ENCODE measurements at places on chromosomes 5 and 9.

DNA sequence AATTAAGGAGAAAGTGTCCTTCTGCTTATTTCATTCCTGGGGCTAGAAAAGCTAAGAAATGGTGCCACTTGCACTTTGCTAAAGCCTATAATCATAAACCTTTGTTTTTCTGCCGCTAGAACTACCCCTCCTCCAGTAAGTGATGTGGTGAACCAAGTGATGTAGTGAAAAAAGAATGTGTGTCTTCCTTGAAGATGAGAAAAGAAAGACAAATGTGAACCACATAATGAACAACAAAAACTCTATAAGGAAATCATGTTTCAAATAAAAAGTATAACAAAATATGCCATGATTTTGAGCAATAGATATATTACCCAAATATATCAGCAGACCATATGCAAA is 179.0 kb upstream of the SGCD start:
- no peak for DNase-seq

GRCh38 chr5:91007251-91007650 is 375.9 kb downstream of the ARRDC3 start:
- DNase-seq = no peak

DNA sequence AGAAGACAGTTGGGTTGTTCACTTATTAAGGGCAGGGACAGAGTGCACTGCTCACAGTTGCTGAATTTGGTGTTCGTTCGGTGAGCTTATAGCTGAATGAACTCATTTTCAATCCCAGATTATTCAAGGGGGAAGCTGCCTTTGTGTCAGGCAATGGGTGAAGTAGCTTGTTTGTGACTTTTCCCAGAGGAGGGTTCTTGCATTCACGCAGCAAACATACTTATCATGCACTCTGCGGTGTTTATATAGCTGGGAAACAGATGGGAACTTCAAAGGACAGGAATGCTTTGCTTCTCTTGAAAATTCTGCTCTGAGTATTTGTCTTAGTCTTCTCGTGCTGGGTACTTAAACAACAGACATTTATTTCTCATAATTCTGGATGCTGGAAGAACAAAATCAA is 64.7 kb upstream of the ABCA1 start:
- no peak for DNase-seq

- no peak for DNase-seq
These were observed 39.8 kb upstream of the PITX1 start for GRCh38 chr5:135073761-135074345.

DNA sequence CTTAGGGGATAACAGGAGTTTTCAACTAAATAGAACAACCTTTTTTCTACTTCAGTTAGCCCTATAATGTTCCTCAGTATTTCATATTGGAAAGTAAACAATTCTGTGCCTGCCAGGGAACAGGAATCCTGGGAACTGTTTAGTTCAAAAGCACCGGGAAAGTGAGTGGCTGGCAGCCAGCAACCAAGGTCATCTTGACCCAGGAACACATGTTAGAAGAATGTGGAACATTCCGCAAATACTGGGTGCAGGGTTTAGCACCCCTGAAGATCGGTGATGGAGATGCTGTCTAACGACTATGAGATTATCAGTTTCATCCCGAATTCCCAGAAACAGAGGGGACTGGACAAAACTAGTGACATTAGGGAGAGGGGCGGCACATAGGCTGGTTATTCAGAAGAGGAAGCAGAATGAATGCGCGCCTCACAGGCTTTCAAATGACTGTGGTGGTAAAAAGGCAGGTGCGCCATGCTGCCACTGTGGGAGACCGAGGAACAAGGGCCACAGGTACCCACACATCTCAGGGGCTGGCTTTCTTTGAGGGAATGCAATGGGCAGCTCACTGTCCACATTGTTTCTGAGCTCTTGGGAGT is 51.2 kb downstream of the IPPK start:
- no peak for DNase-seq

DNA sequence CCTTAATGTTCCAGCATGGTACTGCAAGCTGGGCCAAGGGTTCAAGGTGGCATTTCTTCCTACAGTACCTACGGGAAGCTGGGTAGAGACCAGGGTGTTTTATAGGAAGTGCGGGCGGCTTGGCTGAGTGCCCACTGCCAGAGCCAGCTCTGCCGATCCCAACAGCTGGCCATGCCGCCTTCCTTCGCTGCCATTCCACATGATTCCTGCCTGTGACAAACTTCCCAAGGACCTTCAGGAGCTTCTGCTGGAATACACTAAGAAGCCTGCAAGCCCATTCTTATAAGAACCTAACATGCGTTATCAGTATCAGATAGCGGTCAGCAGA is 22.0 kb downstream of the MYO10 start:
- no peak for DNase-seq

DNA sequence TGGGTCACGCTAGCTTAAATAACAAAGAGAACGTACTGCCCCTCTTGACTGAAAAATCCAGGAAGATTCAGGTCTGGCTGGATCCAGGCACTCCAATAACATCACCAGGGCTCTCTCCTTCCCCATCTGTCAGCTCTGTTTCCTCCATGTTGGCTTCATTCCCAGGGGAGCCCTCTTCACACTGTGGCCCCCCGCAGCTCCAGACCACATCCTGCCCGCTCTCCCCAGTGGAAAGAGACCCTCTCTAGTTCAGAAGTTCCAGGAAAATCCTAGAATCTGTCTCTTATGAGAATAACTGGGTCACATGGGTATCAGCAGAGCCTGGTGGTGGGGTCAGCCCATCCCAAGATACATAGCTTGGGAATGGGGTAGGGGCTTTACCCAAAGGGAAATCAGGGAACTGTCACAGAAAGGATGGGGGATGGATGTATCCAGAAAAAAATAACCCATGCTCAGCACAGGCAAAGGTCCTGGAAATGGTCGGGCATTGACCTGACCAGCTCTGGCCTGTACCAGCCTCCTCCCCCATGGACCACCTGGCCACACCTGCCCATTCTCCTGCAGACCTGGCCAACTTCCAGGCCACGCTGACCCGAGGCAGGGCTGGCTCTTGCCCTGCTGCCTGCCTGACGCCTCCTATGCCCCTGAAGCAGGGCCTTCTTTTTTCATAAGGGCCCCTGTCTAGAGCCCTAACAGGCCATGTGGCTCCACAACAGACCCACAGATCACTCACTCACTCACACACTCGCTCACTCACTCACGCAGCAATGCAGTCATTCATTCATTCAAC is 65.9 kb downstream of the COL23A1 start:
- DNase-seq = no peak

GRCh38 chr5:151215546-151215880 is 8.4 kb downstream of the CCDC69 start:
- DNase-seq = no peak

DNA sequence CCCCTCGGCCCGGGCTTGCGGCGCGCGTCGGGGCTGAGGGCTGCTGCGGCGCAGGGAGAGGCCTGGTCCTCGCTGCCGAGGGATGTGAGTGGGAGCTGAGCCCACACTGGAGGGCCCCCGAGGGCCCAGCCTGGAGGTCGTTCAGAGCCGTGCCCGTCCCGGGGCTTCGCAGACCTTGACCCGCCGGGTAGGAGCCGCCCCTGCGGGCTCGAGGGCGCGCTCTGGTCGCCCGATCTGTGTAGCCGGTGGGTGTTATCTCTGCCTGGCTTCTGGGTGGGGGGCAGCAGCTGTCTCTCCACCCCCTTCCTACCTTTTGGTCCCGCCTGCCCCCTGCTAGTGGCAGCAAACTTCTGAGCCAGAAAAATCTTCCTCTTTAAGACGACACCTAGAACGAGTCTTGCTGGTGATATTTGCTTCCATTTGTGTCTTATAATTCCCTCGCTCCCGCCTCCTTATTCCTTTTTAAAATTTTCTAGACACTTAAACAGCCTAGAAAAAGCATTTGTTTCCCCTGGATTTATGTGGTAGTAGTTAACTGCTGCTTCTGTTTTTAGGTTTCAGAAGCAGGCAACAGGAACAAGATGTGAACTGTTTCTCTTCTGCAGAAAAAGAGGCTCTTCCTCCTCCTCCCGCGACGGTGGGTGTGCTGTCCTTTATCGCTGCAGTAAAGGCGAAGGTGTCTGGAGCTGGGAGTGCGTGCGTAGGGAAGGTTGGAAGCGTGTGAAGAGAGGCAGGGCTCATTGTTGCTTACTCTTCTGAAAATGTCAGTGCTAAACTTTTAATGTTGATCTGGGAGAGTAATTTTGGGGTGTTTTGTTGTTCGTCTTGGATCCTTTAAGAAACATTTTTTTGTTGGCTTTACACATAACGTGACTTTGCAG is 554 bp downstream of the JAK2 start:
- no peak for DNase-seq

DNA sequence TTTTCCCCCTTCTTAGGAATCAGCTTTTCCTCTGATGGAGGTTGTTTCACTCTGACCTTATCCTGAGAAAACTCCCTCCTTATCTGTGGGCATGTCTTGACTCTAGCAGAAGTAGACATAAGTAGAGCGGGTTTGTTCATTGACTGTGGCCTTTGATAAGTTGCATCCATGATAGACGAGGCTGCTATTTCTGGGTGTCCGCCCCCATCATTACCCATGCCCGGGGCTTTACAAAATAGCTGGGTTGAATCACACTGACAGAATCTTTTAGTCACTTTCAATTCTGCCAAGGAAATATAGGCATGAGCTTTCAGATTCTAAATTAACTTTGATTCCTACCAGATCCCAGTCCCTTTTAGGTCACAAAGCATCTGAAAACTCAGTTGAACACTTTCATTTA is 223.8 kb downstream of the SEC61B start:
- DNase-seq = no peak

DNA sequence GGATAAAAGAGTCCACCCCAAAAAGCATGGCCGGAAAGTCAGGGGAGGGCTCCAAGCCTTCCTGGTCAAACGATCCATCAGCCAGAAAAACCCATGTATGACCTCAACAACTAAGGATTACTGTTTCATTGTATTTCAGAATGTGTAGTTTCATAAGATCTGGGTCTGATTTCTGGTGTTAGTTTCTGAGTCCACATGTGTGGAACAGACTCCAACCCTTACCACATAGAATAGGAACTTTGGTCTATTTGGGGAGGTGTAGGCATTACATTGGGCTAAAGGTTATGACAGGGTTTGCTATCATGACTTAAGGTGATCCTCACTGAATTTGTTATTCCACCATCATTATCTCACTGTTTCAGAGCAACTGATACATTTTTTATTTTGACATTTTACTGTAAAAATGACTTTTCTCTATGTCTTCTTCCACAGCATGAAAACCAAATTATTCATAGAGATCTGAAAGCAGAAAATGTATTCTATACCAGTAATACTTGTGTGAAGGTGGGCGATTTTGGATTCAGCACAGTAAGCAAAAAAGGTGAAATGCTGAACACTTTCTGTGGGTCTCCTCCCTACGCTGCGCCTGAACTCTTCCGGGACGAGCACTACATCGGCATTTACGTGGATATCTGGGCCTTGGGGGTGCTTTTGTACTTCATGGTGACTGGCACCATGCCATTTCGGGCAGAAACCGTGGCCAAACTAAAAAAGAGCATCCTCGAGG is 33.5 kb downstream of the HMGCS1 start:
- no peak for DNase-seq

GRCh38 chr9:87088621-87089365 is 141.5 kb upstream of the GAS1 start:
- DNase-seq = no peak

DNA sequence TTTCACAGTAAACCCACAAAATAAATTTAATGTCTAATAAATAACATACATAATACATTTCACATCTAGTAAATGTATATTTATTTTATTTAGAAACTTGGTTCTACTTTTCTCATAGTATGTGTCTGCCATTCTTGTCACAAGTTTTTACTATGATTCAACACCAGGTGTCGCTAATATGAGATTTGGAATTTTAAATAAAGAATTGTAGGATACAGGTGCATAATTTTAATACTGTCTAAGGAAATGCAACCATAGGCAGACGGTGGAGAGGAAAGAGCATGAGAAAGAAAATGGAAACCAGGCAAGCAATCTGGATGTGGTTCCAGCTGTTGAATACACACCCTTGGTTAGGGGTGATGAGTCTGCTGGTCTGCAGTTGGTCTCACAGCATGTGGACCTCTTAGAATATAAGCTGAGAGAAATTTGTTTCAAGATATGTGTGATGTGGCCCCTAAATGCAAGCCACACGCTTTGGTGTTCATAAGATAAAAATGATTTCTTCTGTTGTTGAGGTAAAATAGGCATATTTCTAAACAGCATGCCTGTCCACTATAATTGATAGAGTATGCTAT is 114.7 kb upstream of the TXNDC8 start:
- no peak for DNase-seq

- no peak for DNase-seq
These were observed 16.8 kb downstream of the GLDC start for GRCh38 chr9:6628704-6629103.

- no peak for DNase-seq
These were observed 103.0 kb downstream of the NPR3 start for GRCh38 chr5:32814141-32814540.

DNA sequence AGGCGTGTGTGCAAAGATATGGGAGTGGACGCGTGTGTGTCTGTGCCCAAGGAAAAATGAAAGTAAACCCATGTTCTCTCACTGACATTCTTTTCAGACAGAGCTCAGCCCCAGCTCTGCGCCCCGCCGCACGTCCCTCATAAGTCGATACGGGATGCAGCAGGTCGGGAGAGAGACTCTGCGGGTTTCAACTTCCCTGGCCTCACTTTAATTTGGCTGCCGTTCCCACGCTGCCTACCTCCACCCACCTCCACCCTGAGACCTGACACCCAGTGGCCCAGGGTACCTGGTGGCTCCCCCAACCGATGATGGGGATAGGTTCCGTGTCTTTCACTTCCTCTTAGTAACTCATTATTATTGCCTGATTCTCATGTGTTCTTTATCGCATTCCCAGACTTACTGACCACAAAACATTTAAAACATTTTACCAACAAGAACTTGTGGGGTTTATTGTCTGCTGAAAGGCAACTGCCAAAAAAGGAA is 19.4 kb downstream of the LHX2 start:
- DNase-seq = no peak

GRCh38 chr9:37836386-37836785 is 35.8 kb downstream of the DCAF10 start:
- DNase-seq = no peak

- no peak for DNase-seq
These were observed 34.1 kb downstream of the IRF1 start for GRCh38 chr5:132456296-132456986.

DNA sequence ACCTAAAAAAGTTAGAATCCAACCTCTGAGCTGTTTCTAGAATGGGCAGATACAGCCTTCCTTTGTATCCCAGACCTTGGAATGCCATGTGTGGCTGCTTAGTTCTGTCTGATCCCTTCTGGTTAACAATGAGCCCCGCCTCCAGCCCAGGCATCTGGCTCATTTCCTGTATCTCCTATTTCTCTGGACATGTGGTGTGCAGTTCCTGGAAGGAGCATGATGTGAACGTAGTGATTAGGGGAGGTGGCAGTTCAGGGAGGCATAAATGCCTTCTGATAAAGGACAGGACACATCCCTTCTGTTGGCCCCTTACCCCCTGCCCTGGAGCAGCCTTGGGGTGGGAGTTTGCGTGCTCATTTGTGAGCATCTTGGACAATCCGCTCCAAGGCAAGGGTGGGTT is 243.0 kb downstream of the ZSWIM6 start:
- DNase-seq = no peak

- DNase-seq = no peak
These were observed 1329.5 kb upstream of the WWC1 start for GRCh38 chr5:166961913-166962312.

GRCh38 chr5:158530115-158530514 is 569.6 kb downstream of the EBF1 start:
- DNase-seq = no peak
